ENCODE measurements at places on chromosomes 7 and 10. TPM values are rescaled to one million over a fixed set of nuclear protein-coding genes. Genes with fewer than 3 reads are reported as not detected.

The SLC39A12 gene
- total RNA-seq = not detected

The PTPRE gene
- 24.4 TPM for total RNA-seq

The NRAP gene
- not detected for total RNA-seq

The CTBP2 gene
- total RNA-seq = 0.61 TPM

The FOXI2 gene
- not detected for total RNA-seq

The SPDYE6 gene
- total RNA-seq = not detected

The NPTX2 gene
- not detected for total RNA-seq

The SPDYE2B gene
- not detected for total RNA-seq

The CRHR2 gene
- not detected for total RNA-seq

The PNLIPRP1 gene
- total RNA-seq = not detected

The C10orf53 gene
- total RNA-seq = not detected

DNA sequence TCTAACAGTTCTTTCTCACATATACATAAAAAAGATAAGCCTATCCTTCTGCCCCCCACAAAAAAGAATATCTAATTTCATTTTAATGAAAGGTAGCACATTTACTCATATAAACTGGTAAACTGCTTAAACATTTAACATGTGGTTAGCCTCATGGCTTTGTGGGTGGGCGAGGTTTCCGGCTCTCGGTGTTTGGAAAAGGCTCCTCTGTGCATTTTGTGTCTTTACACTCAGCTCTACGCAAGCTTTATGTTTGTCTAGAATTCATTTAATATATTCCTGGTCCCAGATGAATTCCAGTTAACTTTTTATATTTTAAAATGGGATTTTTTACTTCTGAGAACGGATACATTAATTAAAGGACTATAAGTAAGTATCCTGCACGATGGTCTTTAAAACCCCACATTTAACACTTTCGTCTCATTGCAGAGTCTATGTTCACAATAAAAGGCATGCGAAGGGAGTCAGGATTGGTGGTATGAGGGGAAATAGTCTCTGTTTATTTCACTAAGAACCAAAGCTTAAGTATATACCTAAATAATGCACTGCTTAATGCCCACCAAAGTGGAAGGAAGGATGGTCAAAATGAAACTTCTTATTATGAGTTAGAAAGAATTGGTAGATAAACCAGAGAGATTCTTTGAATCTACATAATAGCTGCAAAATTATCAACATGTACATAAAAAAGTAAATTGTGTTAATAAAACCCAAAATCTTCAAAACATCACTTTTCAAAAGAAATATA, 197.2 kb downstream of the CRPPA start:
- H3K4me3 ChIP-seq = peak overlapping the region; percentile 10
- H3K27me3 ChIP-seq = no peaks in the 10 kb centered on the region
- peaks cover 18% of the 10 kb centered on the region for H3K4me1 ChIP-seq
- no peak overlapping the region for H3K27ac ChIP-seq
- H3K36me3 ChIP-seq = no peaks in the 10 kb centered on the region

- H3K27me3 ChIP-seq = no peaks in the 10 kb centered on the region
- DNase-seq = no peak
- no peak overlapping the region for H3K4me3 ChIP-seq
These were observed 90.5 kb upstream of the PITRM1 start for GRCh38 chr10:3263082-3263481.

- no peak for DNase-seq
- no peak overlapping the region for H3K27ac ChIP-seq
- no peaks in the 10 kb centered on the region for H3K36me3 ChIP-seq
- no peak overlapping the region for H3K4me3 ChIP-seq
- peaks cover 16% of the 10 kb centered on the region for H3K4me1 ChIP-seq
- no peaks in the 10 kb centered on the region for H3K27me3 ChIP-seq
These were observed 81.6 kb downstream of the CHN2 start for GRCh38 chr7:29276199-29276598.

- no peaks in the 10 kb centered on the region for H3K36me3 ChIP-seq
- H3K4me1 ChIP-seq = no peaks in the 10 kb centered on the region
- no peak overlapping the region for H3K4me3 ChIP-seq
- DNase-seq = no peak
These were observed 18.2 kb downstream of the COL13A1 start for GRCh38 chr10:69819716-69820506.

- DNase-seq = no peak
- H3K27ac ChIP-seq = no peak overlapping the region
- H3K4me3 ChIP-seq = no peak overlapping the region
- H3K36me3 ChIP-seq = no peaks in the 10 kb centered on the region
- H3K4me1 ChIP-seq = no peaks in the 10 kb centered on the region
These were observed 578.1 kb downstream of the LRMDA start for GRCh38 chr10:76009531-76009930.

DNA sequence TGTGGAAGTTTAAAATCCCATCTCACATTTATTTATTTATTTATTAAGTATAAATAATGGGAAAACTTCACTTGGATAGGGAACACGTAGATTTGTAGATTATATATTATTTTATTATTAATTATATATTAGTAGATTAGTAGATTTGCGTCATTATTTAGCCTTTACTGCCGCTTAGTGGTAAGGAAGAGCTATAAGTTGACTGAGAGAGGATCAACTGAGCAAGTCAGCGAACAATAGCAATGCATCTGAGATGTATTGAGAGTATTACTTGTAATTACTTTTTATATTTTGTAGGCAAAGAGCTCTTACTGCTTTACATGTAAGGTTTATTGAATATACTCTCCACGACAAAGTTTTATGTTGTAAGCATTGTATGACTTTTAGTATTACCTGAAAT, 244.5 kb upstream of the ANKRD30A start:
- H3K27me3 ChIP-seq = no peaks in the 10 kb centered on the region
- no peak overlapping the region for H3K27ac ChIP-seq
- DNase-seq = no peak
- H3K4me1 ChIP-seq = no peaks in the 10 kb centered on the region
- no peak overlapping the region for H3K4me3 ChIP-seq

GRCh38 chr10:89283936-89284475, 17.8 kb upstream of the IFIT2 start:
- H3K4me1 ChIP-seq = no peaks in the 10 kb centered on the region
- H3K27me3 ChIP-seq = no peaks in the 10 kb centered on the region
- DNase-seq = no peak

DNA sequence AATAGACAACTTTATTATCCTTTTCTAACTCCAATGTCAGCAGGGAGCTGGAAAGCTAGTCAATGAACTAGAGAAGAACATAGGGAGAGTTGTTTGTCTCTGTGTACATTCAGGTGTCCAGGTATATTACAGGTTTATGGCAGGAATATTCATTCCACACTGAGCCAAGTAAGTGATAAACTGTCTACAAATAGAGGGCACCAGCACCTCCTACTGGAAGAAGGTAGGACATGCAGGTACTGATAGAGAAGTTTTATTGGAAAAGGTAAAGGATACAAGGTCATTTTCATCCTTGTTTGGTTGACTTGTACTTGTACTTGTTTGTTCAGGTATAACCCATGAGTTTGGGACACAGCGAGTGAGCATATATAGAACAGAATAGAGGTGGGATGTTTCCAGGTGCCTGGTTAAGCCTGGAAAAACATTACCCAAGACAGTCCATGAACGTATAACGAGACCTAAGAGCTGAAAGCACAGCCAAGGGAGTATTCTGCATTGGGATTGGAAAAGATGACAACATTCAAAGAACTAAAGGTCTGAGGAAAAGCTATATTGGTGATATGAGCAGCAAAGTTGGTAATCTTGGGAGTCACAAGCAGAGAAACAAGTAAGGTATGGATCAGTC, 61.4 kb upstream of the PPP1R3C start:
- H3K27me3 ChIP-seq = no peaks in the 10 kb centered on the region
- no peak overlapping the region for H3K4me3 ChIP-seq
- H3K27ac ChIP-seq = no peak overlapping the region
- peak; percentile 9 for DNase-seq

DNA sequence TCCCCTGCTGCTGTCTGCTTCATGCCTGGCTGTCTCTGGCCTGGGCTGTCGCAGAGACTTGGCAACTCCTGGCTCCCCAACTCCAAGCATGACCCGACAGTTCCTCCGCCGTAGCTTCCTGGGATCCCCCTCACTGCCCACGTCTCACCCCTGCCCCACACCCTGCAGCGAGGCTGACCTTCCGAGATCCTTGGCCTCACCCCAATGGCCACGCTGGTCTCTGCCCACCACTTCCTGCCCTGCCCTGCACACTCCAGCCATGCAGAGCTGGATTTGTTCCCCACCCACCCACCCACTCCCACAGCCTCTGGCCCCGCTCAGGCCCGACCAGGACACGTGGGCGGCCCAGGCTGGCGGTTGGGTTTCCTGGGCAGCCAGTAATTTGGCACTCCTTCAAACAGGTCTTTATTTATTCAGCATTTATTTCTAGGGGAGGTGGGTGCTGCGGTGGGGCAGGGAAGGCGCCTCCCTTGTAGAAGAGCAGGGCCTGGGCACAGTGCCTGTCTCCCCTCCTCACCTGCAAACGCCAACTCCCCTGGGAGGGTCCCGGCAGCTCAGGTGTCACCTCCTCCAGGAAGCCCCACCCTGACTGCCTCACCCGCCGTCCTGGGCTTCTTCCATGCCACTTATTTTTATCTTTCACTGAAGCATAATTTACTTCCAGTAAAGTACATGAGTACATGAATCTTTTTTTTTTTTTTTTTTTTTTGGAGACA, 25.5 kb downstream of the GTF2IRD1 start:
- no peaks in the 10 kb centered on the region for H3K36me3 ChIP-seq
- DNase-seq = no peak
- no peaks in the 10 kb centered on the region for H3K27me3 ChIP-seq
- H3K27ac ChIP-seq = no peak overlapping the region
- H3K4me3 ChIP-seq = no peak overlapping the region
- no peaks in the 10 kb centered on the region for H3K4me1 ChIP-seq

DNA sequence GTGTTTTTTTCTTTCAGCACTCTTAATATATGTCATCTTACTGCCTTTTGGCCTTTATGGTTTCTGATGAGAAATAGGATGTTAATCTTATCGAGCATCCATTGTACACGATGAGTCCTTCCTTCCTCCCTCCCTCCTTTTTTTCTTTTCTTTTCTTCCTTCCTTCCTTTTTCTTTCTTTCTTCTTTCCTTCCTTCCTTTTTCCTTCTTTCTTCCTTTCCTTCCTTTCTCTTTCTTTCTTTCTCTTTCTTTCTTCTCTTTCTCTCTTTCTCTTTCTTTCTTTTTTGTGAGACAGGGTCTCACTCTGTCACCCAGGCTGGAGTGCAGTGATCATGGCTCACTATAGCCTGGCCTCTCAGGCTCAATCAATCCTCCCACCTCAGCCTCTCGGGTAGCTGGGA, 8.4 kb downstream of the RPEL1 start:
- no peak overlapping the region for H3K4me3 ChIP-seq
- DNase-seq = no peak
- H3K36me3 ChIP-seq = no peaks in the 10 kb centered on the region
- H3K4me1 ChIP-seq = no peaks in the 10 kb centered on the region
- no peaks in the 10 kb centered on the region for H3K27me3 ChIP-seq

GRCh38 chr7:82699773-82700186, 256.2 kb upstream of the CACNA2D1 start:
- H3K4me3 ChIP-seq = no peak overlapping the region
- no peak overlapping the region for H3K27ac ChIP-seq
- no peaks in the 10 kb centered on the region for H3K36me3 ChIP-seq
- no peaks in the 10 kb centered on the region for H3K4me1 ChIP-seq
- H3K27me3 ChIP-seq = no peaks in the 10 kb centered on the region

- no peak overlapping the region for H3K4me3 ChIP-seq
- no peaks in the 10 kb centered on the region for H3K36me3 ChIP-seq
- no peaks in the 10 kb centered on the region for H3K27me3 ChIP-seq
- H3K4me1 ChIP-seq = no peaks in the 10 kb centered on the region
These were observed 58.4 kb downstream of the MGMT start for GRCh38 chr10:129525401-129525801.

- H3K27ac ChIP-seq = no peak overlapping the region
- DNase-seq = no peak
- H3K36me3 ChIP-seq = no peaks in the 10 kb centered on the region
- H3K4me1 ChIP-seq = no peaks in the 10 kb centered on the region
- H3K27me3 ChIP-seq = no peaks in the 10 kb centered on the region
These were observed 25.3 kb upstream of the WNT2 start for GRCh38 chr7:117347962-117348672.

- peaks cover 6% of the 10 kb centered on the region for H3K4me1 ChIP-seq
- no peak for DNase-seq
- no peak overlapping the region for H3K27ac ChIP-seq
- no peaks in the 10 kb centered on the region for H3K27me3 ChIP-seq
- no peaks in the 10 kb centered on the region for H3K36me3 ChIP-seq
These were observed 182.2 kb upstream of the FZD1 start for GRCh38 chr7:91082038-91082437.

DNA sequence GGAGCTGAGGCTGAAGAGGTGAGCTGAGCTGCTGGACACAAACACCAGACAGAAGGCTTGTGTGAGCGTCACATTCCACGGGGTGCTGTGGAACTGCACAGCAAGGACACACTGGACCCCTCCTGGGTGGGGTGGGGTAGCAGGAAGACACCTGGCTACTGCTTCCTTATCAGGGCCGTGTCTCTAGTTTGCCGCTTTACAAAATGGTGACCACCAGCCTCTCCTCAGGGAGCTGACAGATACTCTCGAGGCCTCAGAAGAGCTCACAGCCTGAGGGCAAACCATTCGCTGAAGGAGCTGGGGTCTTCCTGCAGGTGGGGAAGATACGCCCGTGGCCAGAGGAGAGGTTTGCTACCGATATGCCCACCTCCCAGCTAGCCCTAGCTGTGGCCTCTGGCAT, 461.9 kb downstream of the PLXNA4 start:
- no peak overlapping the region for H3K4me3 ChIP-seq
- no peaks in the 10 kb centered on the region for H3K27me3 ChIP-seq
- no peak overlapping the region for H3K27ac ChIP-seq
- H3K4me1 ChIP-seq = no peaks in the 10 kb centered on the region
- H3K36me3 ChIP-seq = no peaks in the 10 kb centered on the region
- no peak for DNase-seq

DNA sequence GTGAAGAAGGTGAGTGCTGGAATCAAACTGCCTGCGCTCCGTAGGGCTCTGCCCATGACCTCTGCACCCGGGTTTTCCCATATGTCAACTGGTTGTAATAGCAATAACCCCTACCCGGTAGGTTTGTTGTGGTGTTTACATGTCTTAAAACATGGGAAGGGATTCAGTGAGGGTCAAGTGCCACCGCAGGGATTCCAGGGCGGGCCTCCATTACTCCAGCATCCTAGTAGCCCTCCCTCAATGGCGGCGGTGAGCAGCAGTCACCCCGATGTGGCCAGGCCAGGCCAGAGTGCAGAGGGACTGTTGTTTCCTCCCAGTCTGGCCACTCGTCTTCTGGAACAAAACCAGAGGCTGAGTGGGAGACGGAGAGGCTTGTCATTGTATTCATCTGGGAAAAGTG, 37.6 kb upstream of the ENO4 start:
- H3K36me3 ChIP-seq = no peaks in the 10 kb centered on the region
- no peaks in the 10 kb centered on the region for H3K27me3 ChIP-seq
- no peak for DNase-seq
- no peak overlapping the region for H3K27ac ChIP-seq
